A549 (cell line): ENCODE measurements at places on chromosomes 12 and 14.

- no peak for DNase-seq
Measured at GRCh38 chr12:120834489-120835303, 69.5 kb downstream of the SPPL3 start.

DNA sequence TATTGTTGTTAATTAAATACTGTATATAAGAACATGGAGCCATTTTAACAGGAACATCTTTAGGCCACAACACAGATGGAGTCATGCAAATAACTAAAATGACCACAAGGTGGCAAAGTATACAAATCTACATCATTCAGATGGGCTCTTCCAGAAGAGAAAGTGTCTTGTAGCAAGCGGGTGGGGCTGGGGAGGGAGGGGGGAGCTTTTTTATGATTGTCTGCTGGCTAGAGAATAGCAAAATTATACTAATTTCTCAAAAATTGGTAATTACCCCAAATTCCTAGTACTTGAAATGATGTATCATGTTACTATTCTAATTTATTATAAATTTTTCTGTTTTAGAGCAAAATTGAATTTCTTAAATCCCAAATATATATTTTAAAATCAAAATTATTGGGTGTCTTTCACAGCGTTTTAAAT lies 378.7 kb downstream of the PRKD1 start:
- DNase-seq: peak; percentile 38

GRCh38 chr12:15320881-15321280 lies 1.4 kb upstream of the PTPRO start:
- no peak for DNase-seq

- no peak for DNase-seq
Measured at GRCh38 chr12:108324351-108325017, 14.6 kb downstream of the CMKLR1 start.

DNA sequence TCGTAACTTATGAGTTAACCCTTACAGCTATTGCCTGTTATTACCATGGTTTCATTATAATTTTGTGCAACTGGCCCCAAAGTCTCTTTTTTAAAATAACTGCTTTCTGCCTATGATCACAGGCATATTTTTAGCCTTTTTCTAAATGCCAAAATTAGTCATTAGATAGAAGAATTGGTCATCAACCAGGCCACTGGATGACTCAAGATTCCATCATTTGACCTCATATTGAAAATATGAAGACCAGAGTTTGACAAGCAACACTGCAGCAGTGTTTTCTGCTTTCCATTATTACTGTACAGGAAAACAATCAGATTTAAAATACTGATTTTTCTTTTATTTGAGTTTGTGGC lies 54.7 kb upstream of the OTOGL start:
- no peak for DNase-seq

- DNase-seq: no peak
Measured at GRCh38 chr12:89783359-89784060, 74.9 kb upstream of the ATP2B1 start.

DNA sequence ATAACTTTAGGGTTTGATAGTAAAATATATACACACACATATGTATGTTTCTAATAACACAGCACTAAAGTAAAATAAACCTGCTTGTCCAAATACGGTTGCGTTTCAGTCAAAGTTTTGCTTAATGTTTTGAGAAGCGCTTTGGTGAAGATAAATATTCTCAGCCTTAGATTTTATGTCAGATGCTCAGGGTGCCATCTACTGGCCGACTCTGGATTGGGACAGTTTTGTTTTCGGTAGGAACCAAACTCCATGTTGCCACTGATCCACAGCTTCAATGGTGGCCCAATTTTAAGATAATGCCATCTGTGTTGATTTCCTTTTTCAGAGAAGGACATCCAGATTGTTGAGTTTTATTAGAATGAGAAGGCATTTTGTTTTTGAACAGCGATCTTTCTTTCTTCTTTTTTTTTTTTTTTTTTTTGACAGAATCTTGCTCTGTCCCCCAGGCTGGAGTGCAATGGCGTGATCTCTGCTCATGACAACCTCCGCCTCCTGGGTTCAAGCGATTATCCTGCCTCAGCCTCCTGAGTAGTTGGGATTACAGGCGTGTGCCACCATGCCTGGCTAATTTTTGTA lies 43.1 kb downstream of the LLPH start:
- peak; percentile 45 for DNase-seq
